ENCODE measurements at places on chromosomes 12 and 14.

DNA sequence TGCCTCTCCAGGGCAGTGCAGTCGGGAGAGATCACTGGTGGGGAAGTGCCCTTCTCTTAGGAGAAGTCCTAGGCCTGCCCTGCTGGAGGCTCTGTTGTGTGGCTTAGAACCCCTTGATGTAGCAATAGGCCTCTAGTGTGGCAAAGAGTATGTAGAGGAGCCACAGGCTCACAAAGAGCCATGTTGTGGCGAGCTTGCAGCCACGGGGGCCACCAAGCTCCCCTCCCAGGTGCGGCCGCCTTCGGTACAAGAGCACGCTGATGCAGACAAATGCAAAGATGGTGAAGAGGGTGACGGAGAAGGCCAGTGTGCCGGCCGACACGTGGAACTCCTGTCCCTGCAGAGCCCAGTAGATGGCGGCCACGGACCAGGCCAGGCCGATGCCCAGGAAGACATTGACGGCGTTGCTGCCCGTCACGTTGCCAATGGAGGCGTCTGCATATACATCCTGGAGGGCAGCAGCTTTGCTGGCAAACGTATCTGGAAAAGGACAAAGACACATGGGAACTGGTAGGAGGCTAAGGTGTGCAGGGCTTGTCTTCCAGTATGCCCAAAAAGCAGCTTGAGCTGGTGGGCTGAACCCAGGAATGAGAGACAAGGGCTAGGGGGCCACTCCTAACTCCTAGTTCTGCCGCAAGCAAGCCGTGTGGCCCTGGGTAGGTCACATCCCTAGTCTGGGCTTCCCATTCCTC, 142.8 kb downstream of the SLC8A3 start:
- DNase-seq: no peak

GRCh38 chr12:121253638-121254335, 42.7 kb downstream of the CAMKK2 start:
- DNase-seq: no peak

- no peak for DNase-seq
Observed at GRCh38 chr12:26158078-26158764, 33.4 kb upstream of the BHLHE41 start.

GRCh38 chr12:127272864-127273263, 994.1 kb upstream of the TMEM132C start:
- peak; percentile 47 for DNase-seq

DNA sequence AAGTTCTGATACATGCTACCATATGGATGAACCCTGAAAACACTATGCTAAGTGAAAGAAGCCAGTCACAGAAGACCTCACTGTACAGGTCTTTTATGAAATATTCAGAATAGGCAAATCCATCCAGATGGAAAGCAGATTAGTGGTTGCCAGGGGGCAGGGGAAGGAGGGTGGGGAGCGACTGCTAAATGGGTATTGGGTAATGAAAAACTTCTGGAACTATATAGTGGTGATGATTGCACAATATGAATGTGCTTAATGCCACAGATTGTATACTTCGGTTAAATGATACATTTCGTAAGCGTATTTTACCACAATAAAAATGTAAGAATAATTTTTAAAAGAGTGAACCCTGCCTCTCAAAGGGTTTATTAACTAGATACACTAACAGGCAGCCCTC, 11.8 kb upstream of the KSR2 start:
- DNase-seq: no peak

GRCh38 chr12:66813137-66813892, 134.4 kb upstream of the GRIP1 start:
- no peak for DNase-seq

DNA sequence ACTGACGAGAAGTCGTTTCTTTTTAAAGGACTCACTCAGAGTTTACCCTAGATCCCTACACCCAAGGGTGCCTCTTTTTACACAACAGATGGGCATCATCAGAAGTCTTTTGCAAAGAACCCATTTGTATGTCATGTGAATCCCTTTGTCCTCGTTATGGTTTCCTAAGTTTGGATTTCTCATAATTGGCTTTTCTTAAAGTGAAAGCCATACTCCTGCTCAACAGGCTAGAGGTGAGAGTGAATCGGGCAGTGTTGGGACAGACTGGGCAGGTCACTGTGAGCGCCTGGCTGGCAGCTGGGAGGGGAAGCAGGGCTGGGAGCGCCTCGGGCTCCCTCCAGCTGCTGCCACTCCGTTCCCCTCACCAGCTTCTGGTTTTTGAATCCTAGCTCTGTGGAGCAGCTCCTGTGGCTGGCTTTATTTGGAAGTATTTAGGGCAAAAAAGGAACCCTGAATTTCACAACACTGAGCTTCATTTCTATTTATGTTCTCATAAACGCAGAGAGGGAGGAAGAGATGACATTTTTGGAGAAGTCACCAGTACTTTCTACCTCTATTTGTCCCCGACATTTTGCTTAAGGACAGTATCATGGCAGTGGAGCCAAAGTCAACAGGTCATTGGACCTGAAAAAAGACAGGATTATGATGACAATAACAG, 63.8 kb upstream of the ACTN1 start:
- no peak for DNase-seq

DNA sequence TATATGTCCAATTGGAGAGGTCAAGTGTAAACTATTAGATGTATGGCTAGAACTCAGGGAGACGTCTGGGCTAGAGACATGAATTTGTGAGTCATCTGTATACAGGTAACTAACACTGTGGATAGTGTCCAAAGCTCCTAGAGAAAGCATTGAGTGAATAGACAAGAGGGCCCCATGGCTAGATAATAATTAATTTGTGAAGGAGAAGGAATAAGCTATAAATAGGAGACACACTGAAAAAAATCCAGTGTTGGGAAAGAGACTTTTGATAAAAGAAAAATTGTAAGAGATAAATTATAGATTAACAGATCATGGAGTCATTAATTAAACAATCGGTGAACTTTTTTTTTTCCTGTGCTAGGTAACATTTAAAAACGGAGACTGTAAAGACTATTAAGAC, 326.6 kb upstream of the PRICKLE1 start:
- no peak for DNase-seq

GRCh38 chr12:118356809-118357256, 15.9 kb downstream of the TAOK3 start:
- DNase-seq: no peak

GRCh38 chr14:94175011-94175745, 1.1 kb downstream of the PPP4R4 start:
- no peak for DNase-seq

DNA sequence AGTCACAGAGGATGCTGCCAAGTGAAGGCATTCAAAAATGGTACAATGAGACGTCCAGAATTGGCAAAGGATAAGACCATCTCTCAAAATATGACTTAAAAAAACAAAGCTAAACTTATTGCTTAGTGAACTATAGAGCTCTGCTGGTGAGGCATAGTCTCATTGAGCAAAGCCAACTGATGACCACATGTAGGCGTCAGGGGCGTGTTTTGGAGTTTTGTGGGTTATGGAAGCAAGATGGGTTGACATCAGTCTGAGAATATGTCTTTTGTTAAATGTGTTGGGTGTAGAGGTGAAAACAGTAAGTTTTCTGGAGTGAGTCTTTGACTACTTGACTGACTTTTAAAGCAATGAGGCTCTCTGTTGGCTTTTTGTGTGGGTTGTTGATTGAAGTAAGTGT, 47.2 kb downstream of the ATL1 start:
- no peak for DNase-seq

DNA sequence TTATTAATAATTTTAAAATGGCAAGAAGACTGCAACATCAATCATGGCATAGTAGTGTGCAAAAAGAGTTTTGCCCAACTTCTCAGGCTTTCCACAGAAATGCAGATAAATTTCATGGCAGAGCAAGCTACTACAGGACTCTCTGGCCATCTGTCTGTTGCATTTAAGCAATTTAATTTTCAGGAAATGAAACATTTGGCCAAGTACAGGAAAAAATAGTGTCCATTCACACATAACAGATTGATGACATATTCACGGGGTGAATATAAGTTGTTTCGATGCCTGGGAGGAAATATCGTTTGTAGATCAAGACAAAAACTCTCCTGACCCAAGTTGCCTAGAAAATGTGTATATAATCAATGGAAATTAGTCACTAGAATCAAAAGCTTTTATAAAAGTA, 324.0 kb downstream of the PRKD1 start:
- DNase-seq: no peak

- DNase-seq: no peak
Observed at GRCh38 chr12:88182416-88182815, 40.3 kb downstream of the TMTC3 start.

GRCh38 chr14:104689881-104690711, 678 bp downstream of the INF2 start:
- DNase-seq: no peak

GRCh38 chr12:3436461-3437065, 54.4 kb upstream of the PRMT8 start:
- no peak for DNase-seq

DNA sequence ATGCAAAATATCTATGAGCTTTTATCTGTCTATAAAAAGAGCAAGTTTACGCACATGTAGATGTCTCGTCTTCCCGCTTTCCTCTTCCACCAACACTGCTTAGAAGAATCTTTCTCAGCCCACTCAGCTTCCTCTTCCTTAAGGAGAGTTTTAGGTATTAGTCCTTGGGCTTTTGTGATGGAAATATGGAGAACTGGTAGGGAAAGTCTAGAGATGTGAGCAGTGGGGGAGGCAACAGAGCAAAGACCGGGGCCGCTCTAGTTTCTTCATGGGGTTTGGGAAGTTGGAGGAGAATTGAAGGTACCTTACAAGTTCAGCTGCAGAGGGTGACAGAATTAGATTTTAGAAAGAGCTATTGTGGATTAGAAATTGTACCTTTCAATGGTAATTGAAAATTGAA, 56.3 kb upstream of the CPNE8 start:
- no peak for DNase-seq

GRCh38 chr12:10381928-10382628, 7.8 kb downstream of the KLRK1 start:
- no peak for DNase-seq

GRCh38 chr14:71362920-71363584, 455.8 kb downstream of the PCNX1 start:
- no peak for DNase-seq

- peak; percentile 74 for DNase-seq
Observed at GRCh38 chr14:103189481-103190470, 66.5 kb downstream of the TNFAIP2 start.

GRCh38 chr12:130879212-130879686, 7.4 kb downstream of the RAN start:
- DNase-seq: no peak

DNA sequence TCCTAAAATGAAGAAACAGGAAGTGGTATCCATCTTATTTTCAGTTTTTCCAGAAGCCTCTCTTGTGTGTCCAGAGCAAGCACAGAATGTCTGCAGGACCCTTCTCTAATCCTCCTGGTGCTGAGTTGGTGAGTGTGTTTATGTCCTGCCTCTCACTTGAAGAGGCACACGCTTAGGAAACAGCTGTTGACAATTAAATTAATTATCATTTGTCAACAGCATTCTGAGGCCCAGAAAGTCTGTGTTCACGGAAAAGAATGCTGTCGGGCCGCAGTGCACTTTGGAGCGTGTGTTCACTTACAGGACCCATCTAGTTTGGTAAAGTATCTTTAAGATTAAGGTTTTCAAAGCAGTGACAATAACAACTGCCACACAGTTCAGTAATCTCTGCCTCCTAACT, 70.5 kb downstream of the LMNTD1 start:
- no peak for DNase-seq

- no peak for DNase-seq
Observed at GRCh38 chr12:48602192-48602989, 32.5 kb upstream of the LALBA start.

DNA sequence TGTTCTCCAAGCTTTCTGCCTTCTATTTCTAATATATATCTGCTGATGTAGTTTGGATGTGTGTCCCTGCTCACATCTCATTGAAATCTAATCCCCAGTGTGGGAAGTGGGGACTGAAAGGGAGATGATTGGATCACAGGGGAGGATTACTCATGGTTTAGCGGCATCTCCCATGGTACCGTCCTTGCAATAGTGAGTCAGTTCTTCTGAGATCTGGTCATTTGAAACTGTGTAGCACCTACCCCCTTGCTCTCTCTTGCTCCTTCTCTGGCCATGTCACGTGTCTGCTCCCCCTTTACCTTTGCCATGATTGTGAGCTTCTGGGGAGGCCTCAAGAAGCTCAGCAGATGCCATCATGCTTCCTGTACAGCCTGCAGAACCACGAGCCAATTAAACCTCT, 26.2 kb upstream of the ALX1 start:
- no peak for DNase-seq

DNA sequence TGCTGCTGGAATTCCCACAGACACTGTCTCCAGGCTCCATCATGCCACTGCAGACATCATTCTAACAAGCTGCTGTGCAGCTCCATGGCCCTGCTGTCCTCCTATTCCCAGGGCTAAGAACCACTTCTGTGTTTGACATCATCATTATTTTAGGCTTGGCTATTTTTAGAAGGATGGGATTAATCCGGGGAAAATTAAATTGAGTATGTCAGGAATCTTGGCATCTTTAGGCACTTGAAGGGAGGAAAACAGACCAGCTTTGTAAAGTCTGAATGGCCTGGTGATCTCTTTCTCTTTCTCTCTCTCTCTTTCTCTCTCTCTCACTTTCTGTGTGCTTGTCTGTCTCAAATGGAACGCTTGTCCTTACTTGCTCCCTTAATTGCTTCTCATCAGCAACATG, 568.3 kb upstream of the FLRT2 start:
- no peak for DNase-seq

DNA sequence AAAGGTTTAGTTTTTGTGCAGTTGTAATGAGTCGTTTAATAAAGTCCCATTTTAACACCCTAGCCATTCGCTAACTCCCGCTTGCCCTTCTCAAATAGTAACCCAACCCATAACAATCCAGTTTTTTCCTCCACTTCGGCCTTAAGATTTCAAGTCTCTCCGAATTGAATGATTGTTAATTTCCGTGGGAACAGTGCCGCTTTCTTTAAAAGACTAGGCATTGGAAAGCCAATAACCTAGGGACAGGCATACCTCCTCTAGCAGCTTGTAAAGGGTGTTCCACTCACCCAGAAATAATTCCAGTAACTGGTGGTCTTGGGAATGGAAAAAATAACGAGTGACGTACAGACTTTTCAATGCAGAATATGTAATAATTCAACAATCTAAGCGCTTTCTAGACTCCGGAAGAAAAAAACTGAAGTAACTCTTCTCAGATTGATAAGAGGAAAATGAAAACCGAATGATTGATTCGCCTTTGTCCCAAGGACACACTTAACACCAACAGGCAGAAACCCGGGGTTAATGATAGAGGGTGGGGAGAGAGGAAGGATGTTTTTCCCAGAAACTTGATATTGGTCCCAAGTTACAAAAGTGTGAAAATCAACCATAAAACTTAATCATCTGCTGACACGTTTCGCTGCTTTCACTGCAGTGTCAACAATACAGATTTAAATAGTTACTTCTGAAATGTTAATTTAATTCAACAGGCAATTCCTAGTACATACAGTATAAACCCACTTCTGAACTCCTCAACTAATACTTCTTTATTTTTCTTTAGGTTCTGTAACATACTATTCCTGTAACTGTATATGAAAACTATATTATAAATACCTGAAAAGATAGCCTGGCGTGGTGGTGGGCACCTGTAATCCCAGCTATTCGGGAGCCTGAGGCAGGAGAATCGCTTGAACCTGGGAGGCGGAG, 1.0 kb upstream of the SINHCAF start:
- DNase-seq: no peak
